COR-L47 (cell line): ENCODE measurements at places on chromosomes 12 and 14.

DNA sequence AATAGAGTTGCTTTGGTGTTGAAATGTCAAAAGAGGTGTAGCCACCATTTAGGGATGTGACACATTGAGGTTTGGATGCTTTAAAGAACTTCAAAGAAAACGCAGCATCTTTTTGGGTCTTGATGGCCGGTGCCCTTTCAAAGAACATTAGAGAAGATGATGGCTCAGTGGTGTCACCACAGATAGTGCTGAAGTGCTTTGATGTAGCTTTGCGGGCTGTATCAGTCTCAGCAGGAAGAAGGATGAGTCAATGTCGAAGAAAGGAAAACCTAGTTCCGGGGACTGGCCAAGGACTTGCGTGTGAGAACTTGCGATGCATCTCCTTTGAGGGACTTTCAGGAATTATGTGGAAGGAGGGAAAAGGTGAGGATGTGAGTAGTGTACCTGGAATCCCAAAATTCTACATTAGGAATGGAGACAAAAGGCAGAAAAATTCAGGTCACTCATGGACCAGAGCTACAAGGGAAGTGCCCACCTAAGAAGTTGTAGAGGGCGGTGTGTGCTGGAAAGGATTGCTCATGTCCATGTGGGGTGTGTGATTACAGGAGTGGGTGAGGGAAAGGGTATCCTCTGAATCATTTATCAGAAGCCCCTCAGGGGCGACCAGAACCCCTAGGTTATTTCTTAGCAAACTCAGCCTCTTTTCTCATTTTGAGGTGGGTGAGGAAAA, 39.7 kb upstream of the GZMB start:
- DNase-seq = no peak

- no peak for DNase-seq
Observed at GRCh38 chr14:49303946-49304516, 282.1 kb downstream of the RPS29 start.

DNA sequence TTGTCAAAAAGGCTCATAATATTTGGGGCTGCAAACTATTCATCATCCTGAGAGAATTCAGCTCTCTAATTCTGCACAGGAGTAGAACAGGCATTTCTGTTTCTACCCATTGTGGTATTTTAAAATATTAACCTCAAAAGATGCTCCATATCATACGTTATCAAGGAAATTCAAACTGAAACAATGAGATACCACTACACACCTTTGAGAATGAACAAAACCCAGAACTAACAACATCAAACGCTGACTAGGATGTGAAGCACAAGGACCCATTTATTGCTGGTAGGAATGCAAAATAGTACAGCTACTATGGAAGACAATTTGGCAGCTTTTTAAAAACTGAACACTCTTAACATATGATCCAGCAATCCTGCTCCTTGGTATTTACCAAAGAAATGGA, 171.8 kb downstream of the DUSP6 start:
- no peak for DNase-seq

- no peak for DNase-seq
Observed at GRCh38 chr14:81474148-81474492, 59.5 kb downstream of the SEL1L start.

- DNase-seq = no peak
Observed at GRCh38 chr14:89484051-89484844, 67.2 kb upstream of the FOXN3 start.

- DNase-seq = no peak
Observed at GRCh38 chr12:121288158-121288845, 8.2 kb downstream of the CAMKK2 start.
